ENCODE measurements at places on chromosomes 7 and 10.

DNA sequence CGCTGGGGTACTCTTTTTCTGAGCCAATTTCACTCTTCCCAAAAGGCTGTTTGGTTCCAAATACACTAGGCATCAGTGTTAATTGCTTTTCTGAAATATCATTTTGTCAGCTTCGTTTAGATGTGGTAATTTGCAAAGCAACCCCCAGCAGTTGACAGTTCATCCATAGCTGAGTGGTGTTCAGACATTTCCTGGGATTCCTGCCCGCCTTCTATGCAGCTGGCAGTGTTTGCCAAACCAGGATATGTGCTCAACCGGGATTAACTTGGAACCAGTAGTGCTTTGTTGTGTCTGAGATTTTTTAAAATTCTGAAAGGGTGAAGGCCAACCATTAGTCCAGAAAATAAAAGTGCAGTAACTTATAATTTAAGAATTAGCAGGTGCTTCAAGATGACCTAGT is 25.2 kb upstream of the MKLN1 start:
- no peak for DNase-seq

DNA sequence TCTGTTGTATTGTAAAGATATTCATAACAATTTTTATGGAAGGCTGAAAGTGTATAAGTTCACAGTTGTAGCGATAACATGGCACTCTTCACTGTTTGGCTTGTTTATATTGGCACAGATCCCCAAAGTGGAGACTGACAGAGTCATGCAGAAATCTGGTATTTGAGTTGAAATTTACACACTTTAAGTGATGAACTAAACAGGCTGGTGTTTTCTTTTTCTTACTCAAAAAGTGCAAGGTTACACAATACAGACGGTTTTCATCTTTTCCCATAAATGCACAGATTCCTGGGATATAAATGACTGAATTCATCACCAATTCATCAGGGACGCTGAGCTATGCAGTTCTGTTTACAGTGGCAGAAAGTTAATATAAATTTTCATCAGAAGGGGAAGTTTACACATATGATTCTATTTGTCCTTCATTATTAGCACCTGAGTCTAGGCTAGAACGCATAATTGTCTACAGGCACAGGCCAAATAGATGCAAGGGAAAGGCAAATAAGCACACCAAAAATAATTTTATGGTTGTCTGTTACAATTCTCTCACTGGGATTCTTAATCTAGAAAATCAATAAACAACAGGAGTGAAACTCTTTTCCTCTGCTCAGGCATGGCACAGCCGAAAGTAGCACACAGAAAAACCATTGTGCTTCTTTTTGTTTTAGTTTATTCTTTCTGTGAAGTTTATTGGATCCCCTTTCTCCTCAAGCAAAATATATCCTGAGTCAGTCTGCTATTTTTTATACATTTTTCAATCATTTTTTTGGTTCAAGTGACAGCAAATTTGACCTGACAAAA is 88.0 kb downstream of the FOXP2 start:
- no peak for DNase-seq

GRCh38 chr7:28539289-28539981 is 127.1 kb downstream of the CREB5 start:
- no peak for DNase-seq

- DNase-seq, result no peak
Observed at GRCh38 chr7:148838905-148839304, 45.2 kb downstream of the EZH2 start.

DNA sequence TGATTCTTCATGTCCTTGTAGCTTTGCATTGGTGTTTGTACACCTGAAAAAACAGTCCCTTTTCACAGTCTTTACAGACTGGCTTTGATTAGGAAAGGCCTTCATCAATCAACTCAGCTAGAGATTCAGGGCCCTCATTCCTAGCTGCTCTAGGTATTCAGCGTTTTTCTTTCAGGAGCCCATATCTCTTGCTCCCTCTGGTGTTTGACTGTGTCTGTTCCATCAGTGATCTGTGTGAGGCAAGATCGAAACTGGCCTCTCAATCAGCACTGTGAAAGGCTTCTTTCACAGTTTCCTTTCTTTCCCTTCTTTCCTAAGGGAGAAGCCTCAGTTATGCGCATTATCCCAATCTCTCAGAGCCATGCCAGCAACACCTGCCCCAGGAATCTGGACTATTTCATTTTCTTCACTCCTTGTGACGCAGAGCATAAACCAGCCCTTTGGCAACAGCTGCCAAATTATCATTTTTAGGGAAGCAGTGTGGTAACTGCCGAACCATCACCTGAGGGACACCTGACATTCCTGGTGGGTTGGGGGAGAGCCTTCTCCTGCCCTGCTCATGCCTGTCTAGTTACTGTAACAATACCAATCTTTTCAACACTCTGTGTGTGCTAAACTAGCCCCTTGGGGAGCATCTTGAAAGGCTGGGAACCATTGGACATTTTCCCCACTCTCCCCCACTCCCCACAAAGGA is 75.7 kb upstream of the CCDC71L start:
- no peak for DNase-seq

GRCh38 chr7:31123321-31123720 is 71.2 kb downstream of the ADCYAP1R1 start:
- DNase-seq, result no peak

DNA sequence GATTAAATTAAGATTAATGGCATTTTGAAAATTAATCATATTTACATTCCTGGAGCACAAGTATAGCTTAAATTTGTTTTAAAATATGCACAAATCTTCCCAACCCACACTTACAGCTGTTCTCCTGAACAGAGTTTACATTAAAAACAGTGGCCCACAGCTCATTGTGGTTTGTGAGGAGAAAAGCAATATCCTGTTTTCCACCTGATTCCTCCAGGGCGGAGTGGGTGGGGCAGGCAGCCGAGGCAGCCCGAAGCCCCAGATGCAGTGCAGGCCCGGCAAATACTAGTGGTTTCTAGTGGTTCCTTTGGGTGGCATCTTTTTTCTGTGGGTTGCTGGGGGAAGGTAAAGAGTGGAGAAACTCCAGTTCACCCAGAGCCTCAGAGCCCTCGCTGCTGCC is 280.8 kb downstream of the ARHGAP12 start:
- DNase-seq, result no peak

- no peak for DNase-seq
Observed at GRCh38 chr7:112056409-112056808, 149.8 kb downstream of the DOCK4 start.

DNA sequence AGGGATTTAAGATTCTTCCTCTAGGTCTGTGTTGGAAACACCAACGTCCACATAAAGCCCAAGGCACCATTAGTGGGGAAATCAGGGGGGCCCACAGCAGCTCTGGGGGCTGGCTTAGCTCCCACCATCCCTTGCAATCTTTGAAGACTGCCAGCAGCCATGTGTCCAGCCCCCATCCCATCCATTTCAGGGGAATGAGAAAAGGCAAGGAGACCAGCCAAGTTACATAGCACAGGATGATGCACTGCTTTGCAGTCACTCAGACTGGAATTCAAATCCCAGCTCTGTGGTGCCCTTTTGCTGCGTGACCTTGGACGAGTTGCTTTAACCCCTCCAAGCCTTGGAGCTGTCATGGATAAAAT is 108.9 kb upstream of the ZMIZ1 start:
- DNase-seq, result no peak

GRCh38 chr7:111531993-111532392 is 30.3 kb downstream of the IMMP2L start:
- DNase-seq, result no peak

DNA sequence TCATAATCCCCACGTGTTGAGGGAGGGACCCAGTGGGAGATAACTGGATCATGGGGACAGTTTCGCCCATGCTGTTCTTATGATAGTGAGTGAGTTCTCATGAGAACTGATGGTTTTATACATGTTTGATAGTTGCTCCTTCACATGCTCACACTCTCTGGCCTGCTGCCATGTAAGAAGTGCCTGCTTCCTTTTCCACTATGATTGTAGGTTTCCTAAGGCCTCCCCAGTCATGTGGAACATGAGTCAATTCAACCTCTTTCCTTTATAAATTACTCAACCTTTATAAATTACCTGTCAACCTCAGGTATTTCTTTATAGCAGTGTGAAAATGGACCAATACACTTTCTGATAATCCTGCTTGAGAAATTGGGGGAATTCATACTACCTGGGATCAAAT is 80.2 kb downstream of the ZNF37A start:
- DNase-seq, result no peak

DNA sequence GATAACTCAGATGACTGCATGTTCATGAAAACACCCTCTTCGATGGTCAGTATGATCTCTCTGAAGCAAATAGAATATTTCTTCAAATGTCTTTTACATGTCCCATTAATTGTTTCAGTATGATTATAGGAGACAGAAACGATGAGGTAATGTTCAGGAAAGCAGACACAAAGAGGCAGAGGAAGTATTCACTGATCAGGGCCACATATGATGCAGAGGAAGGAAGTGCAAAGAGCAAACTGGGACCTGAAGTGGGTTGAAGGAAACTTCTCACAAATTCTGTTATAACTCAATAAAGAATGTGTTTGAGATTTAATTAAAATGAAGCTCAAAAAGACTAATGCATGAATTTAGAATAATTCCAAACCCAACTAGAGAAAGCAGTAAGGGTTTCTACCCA is 70.5 kb downstream of the TES start:
- no peak for DNase-seq

DNA sequence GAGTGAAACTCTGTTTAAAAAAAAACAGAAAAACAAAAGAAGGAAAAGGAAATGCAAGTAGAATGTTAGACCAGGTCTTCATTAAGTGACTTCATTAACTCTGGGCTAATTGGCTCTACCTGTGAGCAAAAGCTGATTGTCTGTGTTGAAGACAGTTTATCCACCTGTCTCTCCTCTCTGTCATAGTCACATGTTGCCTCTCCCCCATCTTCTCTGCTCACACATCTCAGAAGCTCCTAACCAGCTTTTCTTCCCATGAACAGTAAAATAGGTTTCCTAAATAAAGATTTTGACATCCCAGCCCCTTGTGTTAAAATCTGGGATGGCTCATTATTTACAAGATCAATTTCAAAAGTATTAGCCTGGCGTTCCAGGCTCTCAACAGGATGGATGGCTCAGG is 222.7 kb downstream of the CACNB2 start:
- no peak for DNase-seq

DNA sequence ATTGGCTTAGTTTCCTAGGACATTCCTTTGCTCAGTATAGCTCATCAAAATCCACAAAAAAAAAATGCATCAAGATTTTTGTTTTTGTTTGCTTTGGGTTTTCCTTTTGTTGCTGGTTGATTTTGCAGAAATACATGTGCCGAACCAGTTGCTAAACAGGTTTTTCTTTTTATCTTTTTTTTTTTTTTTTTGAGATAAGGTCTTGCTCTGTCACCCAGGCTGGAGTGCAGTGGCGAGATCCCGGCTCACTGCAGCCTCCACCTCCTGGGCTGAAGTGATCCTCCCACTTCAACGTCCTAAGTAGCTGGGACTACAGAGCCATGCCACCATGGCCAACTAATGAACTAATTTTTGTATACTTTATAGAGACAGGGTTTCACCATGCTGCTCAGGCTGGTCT is 8.3 kb downstream of the CSTF2T start:
- no peak for DNase-seq

All from hypothalamus (tissue), 51 donors.